Kidney tubule cell (primary cell): ENCODE measurements at places on chromosomes 6 and 20.
A peak's percentile ranks its signal among the peaks of the same experiment; 100 is the strongest.

GRCh38 chr6:81700414-81700813 lies 52.1 kb downstream of the TENT5A start:
- no peak for DNase-seq

DNA sequence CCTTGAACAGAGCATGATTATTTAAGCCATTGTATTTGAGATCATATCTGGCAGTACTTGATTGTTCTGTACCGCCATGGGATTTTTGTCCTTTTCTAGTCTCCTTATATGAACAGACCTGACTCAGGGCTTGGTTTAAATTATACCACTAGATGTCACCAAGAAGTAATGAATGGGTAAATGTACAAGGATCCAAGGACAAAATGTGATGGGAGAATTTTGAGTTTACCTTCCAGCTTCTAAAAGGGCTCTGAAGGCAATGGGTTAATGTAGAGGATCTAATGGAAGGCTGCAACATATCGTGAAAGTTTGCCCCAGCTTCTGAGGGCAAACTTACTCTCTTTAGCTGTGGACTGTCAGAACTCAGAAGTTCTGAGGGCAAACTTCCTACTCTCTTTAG lies 12.0 kb downstream of the RNF8 start:
- DNase-seq, result no peak

DNA sequence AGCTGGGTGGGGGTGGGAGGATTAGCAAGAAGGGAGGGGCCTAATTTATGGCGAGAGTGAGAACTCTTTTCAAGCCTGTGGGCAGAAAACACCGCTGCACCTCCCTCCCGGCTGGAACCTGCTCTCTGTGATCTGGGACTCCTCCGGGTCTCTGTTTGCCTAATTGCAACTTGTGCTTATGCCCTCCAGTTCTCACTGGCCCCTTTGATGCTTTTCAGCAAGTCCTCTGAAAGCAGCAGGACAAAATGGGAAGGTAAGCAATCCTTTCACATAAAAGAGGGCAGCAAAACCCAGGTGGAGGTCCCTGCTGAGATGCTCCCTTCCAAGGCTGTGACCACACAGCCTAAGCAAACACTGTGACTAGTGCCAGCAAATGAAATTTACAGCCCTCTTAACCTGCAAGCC lies 523.0 kb upstream of the FLRT3 start:
- DNase-seq, result no peak

- peak; percentile 71 for DNase-seq
These were observed 168.7 kb upstream of the PRSS16 start for GRCh38 chr6:27078734-27079357.
